T-helper 22 cell (primary cell): ENCODE measurements at places on chromosomes 5 and 9.

- DNase-seq: no peak
Observed at GRCh38 chr5:156913719-156914370, 49.2 kb downstream of the TIMD4 start.

DNA sequence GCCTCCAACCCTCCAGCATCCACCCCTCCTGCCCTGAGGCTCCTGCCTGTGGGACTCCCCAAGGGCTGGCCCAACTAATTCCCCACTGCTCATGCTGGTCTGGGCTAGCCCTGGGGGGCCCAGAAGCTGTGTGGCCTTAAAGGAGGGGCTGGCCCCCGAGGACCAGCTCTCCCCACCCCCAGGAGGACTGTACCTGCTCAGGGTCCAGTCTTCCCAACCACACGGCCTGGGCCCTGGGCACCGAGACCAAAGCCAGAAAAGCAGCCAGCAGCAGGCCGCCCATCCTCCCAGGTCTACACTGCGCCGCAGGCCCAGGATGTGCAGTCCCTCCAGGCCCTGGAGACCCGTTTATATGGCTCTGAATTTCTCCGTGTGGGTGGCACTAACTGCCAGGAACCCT, at the start of gene LCN6:
TSS of gene LCN6 (minus strand) at position 325 of the 400 bp plus-strand sequence. CDS start at position 283, 42 bp downstream.
- DNase-seq: no peak

DNA sequence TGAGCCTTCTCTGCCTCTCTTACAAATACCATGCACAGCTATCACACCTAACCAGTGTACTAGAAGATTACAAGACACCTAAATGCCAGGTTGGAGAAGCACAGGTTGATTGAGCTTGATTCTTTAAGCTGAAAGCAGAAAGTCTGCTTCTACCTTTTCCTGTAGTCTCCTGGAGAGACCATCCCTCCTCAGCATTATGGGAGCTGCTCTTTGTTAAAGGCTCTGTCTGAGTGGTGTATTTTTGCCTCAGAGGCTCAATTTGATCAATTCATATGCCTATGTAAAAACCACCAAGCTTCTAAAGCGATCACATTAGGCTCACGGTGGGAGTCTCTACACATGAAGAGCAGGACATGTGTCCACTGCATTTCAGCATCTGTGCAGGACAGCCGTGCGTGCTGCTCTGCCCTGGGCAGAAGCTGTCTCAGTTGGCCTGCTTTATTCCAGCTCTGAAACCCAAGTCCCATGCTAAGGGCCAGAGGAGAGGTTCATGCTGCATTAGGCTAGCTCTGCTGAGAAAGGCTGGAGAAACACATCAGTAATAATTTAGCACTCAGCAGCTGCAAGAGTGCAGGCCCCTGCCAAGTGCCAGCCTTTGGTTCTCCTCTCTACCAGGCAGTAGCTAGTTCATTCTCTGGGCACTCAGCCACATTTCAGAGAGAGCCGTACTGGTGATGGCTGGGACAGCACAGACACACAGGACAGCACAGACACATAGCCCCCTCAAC, 41.7 kb downstream of the TMEM167A start:
- DNase-seq: no peak

GRCh38 chr5:42284584-42284983, 138.7 kb upstream of the GHR start:
- DNase-seq: no peak

DNA sequence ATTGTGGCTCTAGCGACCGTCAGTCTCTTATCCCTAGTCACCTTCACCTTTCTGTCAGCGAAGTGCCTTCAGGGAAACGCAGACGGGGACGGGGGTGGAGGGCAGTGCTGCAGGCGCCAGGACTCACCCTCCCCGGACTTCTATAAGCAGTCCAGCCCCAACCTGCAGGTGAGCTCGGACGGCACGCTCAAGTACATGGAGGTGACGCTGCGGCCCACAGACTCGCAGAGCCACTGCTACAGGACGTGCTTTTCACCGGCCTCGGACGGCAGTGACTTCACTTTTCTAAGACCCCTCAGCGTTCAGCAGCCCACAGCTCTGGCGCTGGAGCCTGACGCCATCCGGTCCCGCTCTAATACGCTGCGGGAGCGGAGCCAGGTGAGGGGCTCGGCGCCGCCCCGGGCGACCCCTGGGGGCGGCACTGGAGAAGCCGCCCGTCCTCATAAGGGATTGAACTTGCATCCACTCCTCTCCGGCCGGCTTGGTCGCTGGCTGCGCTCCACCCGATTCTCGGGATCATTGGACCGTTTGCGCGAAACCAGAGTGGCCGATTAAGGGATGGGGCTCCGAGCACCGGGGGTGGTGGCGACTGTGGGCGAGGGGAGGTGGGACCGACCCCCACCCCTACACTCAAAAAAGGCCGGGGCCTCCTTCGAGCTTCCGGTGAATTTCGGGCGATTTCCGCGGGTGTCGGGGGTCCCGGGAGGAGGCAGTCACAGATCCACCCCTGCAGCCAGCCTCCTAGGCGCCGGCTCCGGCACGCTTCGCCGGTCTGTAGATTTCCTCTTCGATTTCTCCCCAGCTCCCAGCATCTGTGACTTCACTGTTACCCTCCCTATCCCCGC, 2.7 kb downstream of the PCDHGC5 start:
- DNase-seq: no peak

GRCh38 chr9:115098226-115098965, 19.6 kb downstream of the TNC start:
- no peak for DNase-seq

GRCh38 chr5:134371834-134372340, 518 bp downstream of the UBE2B start:
- DNase-seq: no peak

- DNase-seq: no peak
Observed at GRCh38 chr5:109674596-109674995, 15.1 kb upstream of the MAN2A1 start.

DNA sequence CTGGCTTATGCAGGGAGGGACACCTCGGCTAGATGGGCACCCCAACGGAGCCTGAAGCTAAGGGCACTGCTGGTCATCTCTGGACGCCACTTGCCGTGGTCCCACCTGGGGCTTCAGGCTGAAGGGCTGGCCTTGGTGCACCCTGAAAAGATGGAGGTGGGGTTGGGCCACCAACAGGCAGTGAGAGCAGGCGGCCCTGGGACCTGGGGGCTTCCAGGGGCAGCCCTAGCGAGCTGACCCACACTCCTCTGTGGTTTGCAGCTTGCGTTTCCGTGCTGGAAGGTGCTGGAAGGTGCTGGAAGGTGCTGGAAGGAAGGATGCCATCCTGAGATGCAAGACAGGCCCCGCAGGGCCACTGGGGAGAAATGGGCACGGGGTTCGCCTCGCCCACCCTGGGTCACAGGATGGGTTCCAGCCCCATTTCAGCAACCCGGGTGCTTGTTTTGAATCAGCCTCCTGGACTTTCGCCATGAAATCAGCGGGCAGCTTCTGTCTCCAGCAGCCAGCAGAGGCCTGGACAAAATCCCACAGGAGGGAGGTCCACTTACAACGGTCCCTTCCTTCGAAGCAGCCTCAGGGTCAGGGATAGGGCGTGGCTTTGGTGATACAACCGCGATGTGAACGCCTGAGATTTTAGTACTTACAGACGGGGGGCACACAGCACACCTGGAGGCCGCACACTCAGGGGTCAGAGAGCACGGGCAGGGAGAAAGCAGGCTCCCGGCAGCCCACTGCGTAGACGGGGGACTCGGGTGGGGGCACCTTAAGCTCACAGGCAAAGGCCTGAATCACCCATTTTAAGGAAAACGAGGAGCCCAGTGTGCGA, 303.1 kb upstream of the IRX4 start:
- no peak for DNase-seq

GRCh38 chr9:15243081-15243480, 63.9 kb downstream of the TTC39B start:
- DNase-seq: no peak

- DNase-seq: no peak
Observed at GRCh38 chr9:126080641-126081040, 246.0 kb upstream of the MVB12B start.
